ENCODE measurements at places on chromosomes 6 and 20. TPM values are rescaled to one million over a fixed set of nuclear protein-coding genes. Genes with fewer than 3 reads are reported as not detected.

PRRT1 gene
- not detected for total RNA-seq

SAMD10 gene
- total RNA-seq = 6.5 TPM

FILIP1 gene
- 10.0 TPM for total RNA-seq

GPANK1 gene
- total RNA-seq = 17.3 TPM

ARMH2 gene
- not detected for total RNA-seq

Data from vein endothelial cell (primary cell).